ENCODE measurements at places on chromosomes 6 and 20.
A peak's percentile ranks its signal among the peaks of the same experiment; 100 is the strongest.

GRCh38 chr20:8616792-8617191 is 452.1 kb upstream of the PLCB4 start:
- no peak for DNase-seq

DNA sequence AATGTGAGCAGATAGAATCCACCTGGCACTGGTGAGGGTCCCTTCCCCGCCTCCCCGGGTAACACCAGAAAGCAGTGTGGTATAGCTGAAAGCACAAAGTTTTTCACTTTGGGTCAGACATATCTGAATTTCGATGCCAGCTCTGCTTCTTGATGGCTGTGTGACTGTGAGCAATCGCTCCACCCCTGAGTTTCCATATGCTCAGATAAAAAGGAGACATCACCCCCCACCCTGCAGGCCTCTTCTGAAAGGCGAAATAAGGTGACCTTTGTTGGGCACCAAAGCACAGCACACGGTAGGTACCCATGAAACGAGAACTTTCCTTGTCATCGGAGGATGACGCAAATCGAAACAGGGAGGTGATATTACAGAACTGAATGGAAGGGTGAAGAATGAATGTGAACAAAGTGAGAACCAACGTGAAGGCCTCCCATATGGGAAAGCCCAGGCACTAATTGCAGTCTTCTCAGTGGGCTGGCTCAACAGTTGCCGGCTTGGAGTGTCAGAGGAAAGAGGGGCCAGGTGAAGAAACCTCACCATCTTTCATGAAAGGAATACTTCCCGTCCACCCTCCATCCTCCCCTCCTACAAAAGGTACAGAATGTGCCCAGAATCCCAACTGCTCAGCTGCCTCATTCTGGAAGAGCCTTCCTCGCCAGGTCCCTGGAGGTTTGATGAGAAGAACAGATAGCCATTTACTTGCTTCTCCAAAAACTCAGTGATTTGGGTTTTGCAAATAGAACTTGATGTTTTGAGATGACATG is 61.8 kb downstream of the NFATC2 start:
- no peak for DNase-seq

DNA sequence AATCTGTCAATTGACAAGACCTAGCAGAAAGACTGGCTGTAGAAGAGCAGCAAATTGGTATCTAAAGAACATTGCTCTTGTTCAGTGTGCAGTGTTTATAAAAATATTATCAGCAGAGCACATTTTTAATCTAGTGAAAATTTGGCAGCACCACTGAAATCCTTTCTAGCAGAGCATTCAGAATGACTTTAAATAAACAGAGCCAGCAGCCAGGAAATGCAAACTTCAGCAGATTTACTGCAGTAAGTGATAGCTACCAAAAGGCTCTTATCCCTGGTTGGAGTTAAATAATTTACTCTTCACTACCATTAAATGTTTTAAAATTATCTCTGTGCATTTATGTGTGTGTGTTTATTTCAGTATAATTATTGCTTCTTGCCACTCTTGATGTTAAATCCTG is 590.9 kb upstream of the CITED2 start:
- DNase-seq = peak; percentile 19

- no peak for DNase-seq
These were observed 15.1 kb upstream of the BAK1 start for GRCh38 chr6:33595001-33595846.

- no peak for DNase-seq
These were observed 2.8 kb upstream of the SLC17A5 start for GRCh38 chr6:73656531-73657145.

- DNase-seq = no peak
These were observed 1.9 kb downstream of the DDAH2 start for GRCh38 chr6:31727034-31727716.

DNA sequence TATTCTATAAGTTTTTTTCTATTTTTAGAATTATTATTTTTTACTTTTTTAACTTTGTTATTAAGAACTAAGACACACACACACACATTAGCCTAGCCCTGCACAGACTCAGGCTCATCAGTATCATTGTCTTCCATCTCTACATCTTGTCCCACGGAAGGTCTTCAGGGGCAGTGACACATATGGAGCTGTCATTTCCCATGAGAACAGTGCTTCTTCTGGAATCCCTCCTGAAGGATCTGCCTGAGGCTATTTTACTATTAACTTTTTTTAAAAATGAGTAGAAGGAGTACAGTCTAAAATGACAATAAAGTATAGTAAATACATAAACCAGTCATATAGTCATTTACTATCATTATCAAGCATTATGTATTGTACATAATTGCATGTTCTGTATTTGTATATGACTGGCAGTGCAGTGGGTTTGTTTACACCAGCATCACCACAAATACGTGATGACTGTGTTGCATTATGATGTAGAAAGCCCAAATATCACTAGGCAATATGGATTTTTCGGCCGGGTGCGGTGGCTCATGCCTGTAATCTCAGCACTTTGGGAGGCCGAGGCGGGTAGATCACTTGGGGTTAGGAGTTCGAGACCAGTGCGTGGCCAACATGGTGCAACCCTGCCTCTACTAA is 57.9 kb downstream of the HIVEP1 start:
- DNase-seq = no peak

- no peak for DNase-seq
These were observed 247.1 kb upstream of the GRIK2 start for GRCh38 chr6:101146389-101146788.

GRCh38 chr6:88626460-88626859 is 337.0 kb downstream of the RNGTT start:
- no peak for DNase-seq

DNA sequence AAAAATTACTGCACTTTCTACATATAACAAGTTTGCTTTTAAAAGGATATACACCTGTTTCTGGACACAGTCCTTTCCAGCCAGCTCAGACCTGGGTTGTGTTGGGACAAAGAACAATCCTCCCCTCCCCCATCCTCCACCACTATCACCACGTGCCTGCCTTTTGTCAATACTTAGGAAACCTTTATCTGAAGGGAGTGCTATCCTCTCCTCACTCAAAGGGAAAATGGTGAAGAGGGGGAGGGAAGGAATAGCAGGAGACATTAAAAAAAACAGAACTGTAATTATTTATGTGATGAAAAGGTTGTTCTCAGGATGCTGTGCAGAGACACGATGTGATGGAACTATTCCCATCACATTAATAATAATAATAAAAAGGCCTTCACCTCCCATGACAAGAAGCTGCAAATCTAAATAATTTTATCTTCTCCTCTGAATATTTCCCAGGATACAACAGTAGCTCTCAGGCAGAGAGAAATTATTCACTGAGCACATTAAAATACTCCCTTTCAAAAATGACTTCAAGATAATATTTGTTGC is 105.5 kb downstream of the NRSN1 start:
- no peak for DNase-seq

DNA sequence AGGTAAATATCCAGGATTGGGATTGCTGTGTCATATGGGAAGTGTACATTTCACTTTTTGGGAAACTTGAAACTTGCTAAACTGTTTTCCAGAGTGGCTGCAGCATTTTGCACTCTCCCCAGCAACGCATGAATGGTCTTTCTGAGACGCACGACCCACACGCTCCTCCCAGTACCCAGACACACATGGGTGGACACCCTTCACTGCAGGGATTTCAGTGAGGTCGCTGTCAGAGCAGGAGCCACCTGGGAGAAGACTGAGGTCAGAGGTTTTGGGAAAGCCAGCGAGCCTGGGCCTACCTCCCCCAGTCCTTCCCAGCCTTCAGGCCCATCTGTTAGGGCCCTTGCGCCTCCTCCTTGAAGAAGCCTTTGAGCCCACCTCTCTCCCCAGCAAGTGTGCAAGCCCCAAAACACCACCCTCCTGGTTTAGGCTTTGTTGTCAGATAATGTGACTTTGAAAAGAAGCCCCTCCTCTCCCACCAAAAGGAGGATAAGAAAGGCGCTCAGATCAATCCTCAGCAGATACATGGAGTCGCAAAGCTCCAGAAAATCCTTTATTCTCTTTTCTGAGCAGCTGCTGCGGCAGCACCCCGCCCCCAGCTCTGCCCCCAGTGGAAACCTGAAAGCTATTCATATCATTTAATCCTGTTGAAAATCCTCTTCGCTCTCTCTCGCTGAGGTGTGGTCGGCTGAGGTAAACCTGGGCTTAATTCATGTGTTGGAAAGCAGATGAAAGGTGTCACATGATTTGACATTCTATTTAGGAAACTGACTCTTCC is 12.7 kb upstream of the JAG1 start:
- DNase-seq = no peak

GRCh38 chr20:49690899-49691620 is 22.6 kb downstream of the B4GALT5 start:
- DNase-seq = no peak

DNA sequence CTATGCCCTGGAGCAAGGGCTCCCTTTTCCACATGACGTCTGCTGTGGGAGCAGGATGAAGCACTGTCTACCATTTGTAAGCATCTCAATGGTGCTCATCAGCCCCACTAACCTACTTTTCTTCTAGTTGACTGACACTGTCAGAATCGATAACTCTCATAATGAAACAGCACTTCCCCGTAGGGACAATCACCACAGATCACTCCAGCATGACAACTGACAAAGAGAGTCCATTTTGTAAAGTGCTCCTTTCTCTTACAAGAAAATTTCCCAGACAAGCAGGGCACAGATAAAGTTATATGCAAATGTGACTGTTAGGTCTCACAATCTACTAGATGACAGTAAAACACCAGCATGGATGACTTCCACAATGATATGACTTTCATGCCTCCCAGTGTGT is 46.4 kb downstream of the HEBP2 start:
- no peak for DNase-seq

GRCh38 chr6:23176883-23177282 is 607.5 kb downstream of the HDGFL1 start:
- DNase-seq = no peak

DNA sequence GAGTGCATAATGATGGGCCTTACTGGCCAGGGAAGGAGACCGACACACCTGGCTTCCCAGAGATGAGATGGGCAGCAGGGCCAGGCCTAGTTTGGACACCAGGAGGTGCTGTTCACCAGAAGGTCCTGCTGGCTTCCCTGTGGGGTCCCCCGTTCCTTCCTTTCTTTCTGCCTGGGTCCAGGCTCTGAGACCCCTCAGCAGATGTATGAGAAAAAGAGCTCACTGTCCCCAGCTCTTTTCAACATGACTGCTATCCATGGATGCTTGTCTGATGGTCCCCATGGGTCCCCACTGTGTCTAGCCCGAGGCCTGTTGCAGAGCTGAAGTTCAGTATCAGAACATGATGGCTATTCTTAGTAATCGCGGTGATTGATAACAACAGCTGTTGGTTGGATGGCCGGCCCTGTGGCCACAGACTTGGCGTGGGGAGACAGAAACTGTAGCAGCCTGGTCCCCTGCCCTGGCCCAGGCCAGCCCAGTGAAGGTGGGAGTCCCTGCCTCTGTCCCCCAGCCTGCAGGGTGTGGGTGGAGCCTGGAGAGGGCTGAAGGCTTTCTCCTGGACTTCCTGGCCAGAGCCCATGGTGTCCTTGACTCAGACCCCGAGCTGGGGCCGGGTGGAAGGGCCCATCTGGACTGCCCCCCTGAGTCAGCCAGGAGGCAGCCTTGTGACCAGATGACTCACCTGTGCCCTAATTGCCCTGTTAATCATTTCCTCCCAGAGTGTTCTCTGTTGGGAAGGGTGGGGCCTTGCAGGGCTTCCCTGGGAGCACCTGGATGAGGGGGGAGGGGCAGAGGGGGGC is 9.9 kb upstream of the BAK1 start:
- DNase-seq = peak; percentile 58

- DNase-seq = no peak
These were observed 171.3 kb downstream of the TMEM242 start for GRCh38 chr6:157151989-157152388.

All from muscle of arm (tissue), 14 donors.